ENCODE measurements at places on chromosomes 16 and 17.
A peak's percentile ranks its signal among the peaks of the same experiment; 100 is the strongest.

GRCh38 chr16:31427441-31428278 is 500 bp downstream of the COX6A2 start:
- peak; percentile 83 for DNase-seq

DNA sequence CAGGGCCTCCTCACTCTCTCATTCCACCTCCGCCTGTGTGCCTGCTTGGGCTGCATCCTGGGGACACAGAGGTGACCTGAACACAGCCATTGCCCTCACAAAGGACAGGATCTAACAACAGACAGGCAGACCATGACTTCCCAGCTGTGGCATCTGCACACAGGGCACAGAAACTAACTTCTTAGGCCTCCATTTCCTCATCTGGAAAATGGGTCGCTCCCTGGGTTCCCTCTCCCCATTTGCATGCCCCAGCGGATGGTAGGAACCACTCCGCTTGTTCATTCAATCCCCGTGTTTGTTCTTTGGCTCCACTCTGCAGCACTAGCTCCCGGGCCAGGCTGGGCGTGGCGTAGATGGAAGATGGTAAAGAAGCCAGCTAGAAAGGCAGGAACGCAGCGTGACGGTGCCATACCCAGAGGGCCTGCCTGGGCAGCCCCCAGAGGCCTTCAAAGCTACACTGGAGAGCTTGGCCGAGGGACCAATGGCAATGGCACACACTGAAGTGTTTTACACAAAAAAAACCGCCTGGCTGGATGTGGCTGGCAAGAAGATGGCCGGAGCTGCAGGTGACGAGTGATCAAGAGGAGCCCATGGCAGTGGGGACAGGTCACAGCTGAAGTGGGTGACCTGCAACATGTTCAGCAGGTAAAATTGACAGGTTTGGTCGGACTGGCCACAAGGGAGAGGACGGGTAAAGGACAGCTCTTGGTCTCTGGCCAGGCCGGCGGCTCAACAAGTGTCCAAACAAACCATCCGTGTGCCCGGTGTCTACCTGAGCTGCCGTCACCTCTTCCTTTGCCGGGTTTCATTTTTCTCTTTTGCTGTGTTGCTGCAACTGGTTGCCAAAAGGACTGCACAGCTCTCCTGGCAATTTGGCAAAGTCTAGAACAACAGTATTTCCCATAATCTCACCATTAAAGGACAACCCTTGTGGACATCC is 66.9 kb downstream of the SOCS1 start:
- DNase-seq = no peak

GRCh38 chr17:16377941-16378341 is 3.0 kb upstream of the UBB start:
- DNase-seq = no peak

- no peak for DNase-seq
Measured at GRCh38 chr16:15031179-15031578, 24.7 kb downstream of the NTAN1 start.

DNA sequence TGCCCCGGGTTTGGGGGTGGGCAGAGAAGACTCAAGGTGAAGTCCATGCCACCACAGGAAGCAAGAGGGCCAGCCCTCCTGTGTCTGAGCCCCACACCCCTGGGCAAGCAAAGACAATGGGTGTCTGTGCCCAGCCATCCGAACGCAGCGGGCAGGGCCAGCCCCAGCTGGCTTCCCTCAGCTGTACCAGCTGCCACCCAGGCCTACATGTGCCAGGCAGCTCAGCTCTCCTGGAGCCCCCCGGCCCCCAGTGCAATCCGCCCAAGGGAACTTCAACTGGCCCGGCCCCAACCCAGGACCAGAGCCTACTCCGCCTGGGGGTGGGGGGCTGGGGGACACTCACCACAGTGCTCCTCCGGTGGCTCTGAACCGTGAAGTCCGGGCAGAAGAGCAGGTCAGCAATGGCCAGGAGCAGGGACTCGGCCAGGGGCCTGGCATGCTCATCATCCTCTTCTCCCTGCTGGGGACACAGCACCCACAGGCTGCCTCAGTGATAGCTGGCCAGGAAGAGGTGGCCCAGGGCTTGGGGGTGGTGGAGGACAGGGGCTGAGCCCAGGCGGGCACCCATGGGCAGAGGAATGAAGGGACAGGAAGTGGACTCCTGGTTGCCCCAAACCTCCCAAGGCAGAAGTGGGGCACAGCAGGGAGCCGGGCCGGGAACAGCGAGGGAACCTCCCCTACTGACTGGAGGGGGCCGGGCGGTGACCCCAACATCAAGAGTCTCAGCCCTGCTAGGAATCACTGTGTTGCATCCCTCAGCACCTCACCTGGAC is 9.8 kb downstream of the HID1 start:
- DNase-seq = no peak

DNA sequence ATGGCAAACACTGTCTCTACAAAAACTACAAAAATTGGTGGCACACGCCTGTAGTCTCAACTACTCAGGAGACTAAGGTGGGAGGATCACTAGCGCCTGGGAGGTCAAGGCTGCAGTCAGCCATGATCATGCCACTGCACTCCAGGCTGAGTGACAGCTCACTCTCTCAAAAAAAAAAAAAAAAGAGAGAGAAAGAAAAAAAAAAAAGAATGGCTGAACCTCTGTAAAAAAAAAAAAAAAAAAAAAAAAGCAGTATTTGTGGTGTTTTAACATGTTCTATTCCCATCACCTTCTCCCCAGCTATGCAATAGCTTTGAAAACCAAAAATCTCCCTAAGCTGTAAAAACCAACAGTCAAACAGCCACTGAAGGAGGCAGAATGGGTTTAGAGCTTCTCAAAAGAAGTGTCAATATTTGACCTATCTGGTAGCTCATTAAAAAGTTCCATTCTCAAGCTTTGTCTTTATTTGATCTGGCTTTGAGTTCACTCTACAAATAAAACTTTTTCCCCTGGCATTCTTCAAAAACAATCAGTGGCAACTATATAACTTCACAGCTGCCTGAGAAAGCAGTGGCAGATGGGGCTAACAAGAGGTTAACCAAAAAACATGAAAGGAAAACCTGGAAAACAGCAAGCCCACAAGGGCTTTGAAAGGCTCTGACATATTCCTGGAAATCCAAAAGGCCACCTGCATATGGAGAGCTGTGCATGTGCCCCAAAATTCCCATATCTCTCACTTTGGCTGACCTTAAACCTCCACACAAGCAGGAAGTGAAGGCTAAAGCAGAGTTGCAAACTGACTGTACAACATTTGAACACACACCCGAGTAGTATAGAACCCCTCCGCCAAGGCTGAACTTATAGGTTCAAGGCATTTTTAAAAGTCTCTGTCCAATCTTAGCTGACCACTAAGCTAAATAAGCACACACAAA is 36.0 kb downstream of the USP32 start:
- no peak for DNase-seq

GRCh38 chr16:86403541-86404163 is 106.7 kb upstream of the FOXF1 start:
- no peak for DNase-seq

- no peak for DNase-seq
Measured at GRCh38 chr17:77116371-77116860, 24.4 kb upstream of the SEC14L1 start.

GRCh38 chr16:69393898-69394849 is 8.4 kb upstream of the TERF2 start:
- DNase-seq = no peak

GRCh38 chr17:3032258-3033247 is 30.9 kb downstream of the OR1D5 start:
- DNase-seq = no peak

DNA sequence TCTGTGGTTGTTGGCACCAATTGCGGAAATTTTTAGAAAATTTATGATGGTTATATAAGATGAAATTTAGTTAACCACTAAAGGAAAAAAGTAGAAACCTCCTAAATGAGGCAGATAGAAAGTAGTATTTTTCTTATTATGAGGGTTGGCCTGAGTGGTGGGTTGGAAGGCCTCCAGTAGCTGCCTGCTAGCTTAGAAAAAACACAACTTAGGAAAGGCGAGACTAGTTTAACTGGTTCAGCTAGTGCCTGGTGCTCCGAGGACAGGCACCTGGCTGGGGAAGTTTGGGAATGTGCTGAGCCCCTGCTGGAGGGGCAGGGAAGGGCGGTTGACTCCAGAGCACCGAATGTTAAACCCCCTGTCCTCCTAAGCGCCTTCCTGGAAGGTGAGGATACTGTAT is 19.9 kb downstream of the LDHD start:
- DNase-seq = no peak

GRCh38 chr17:16286947-16287562 is 66.2 kb downstream of the CENPV start:
- no peak for DNase-seq

- DNase-seq = no peak
Measured at GRCh38 chr17:1732241-1732832, 7.8 kb downstream of the WDR81 start.

GRCh38 chr16:11400076-11400475 is 54.8 kb downstream of the RMI2 start:
- DNase-seq = no peak

DNA sequence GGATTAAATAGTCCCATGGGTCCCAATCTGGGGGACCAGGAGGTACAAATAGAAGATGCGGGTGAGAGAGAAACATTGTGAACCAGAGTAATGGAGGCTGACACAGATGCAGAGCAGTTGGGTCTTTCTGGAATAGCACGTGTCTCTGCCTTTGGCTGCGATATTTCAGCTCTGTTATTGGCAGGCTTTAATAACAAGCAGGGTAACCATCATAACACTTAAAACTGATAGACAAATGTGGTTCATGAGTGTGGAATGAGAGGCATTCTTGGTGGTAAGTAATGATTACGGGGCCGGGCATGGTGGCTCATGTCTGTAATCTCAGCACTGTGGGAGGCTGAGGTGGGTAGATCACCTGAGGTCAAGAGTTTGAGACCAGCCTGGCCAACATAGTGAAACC is 110.3 kb downstream of the SNX29 start:
- DNase-seq = no peak

DNA sequence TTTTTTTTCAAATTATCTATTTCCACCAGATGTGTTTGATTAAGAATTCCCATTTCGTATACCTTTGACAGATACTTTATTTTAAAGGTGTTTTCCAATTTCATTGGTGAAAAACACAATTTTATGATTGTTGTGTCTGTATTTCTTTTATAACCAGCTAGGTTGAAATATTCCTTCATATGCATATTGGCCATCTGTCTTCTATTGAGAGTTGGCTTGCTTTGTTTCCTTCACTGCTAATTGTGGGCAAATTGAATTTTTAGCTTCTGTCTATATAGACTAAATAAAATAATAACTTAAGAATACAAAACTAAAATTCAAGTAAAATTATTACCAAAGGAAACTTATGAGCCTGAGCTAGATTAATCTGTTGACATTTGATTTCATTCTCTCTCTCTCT is 1.2 kb upstream of the KRTAP3-3 start:
- no peak for DNase-seq

DNA sequence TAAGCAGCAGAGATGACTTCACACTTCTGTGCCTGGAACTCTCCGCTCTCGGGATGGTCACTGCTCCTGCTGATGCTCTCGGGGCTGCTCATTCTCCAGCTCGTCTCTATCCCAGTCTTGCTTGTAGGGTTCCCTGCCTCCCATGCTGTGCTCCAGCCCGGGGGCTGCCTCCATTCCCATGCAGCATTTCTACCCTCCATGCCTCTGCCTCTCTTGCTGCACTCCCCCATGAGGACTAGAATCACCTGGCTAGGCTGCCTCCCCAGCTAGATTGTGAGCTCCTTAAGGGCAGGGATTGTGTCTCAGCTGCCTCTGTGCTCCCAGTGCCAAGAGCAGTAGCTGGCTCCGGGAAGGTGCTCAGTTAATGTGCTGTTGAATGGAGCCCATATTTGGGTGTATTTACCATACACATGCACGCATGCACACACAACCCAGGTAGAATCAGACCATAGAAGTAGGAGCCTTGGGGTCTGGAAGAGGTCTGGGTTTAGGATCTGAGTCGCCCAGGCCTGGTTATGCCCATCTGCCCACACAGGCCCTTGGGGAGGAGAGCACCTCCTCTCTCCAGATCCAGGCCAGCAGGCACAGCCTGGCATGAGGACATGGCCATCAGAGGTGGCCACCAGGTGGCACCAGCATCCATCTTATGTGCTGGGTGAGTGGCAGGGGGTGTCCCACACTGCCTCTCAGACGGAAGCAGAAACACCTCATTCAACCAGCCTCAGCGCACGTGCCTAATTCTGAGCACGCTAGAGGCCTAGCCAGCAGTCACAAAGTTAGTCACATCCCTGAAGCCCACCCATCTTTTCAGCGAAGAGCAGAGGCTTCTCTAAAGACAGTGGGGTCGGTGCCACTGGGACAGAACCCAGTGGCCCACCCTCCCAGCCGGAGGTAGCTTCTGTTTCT is 9.3 kb downstream of the GIT1 start:
- DNase-seq = peak; percentile 89

DNA sequence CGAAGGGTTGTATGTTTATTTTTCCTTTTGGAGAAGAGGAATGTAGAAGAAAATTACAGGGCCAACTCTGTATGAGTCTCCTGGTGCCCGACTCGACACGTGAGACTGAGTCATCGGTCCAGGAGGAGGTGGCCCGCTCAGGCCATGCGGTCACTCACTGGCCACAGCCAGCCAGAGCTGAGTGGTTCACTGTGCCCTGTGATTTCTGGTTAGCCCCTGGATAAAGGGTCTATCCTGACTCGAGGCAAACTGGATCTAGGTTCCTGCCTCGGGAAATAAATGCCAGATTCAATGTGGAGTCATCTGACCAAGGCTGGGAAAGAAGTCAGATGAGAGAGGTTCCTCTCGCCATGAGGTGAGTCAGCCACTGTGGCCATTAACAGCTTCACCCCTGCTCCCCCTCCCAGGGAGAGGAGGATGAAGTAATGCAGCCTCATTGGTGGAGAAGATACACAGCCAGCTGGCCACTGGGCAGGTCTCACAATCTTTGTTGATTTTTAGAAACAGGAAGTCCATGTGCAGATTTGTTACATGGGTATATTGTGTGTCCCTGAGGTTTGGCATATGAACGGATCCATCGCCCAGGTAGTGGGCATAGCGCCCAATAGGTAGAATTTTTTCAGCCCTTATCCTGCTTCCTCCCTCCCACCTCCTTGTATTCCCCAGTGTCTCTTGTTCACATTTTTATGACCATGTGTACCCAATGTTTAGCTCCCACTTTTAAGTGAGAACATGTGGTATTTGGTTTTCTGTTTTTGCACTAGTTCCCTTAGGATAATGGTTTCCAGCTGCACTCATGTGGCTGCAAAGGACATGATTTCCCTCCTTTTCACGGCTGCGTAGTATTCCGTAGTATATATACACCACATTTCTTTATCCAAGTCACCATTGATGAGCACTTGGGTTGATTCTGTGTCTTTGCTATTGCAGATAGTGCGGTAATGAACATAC is 21.7 kb upstream of the USP36 start:
- no peak for DNase-seq

GRCh38 chr16:15833541-15833940 is 23.3 kb downstream of the MYH11 start:
- DNase-seq = no peak

- DNase-seq = no peak
Measured at GRCh38 chr17:80455336-80455710, 21.1 kb downstream of the NPTX1 start.

DNA sequence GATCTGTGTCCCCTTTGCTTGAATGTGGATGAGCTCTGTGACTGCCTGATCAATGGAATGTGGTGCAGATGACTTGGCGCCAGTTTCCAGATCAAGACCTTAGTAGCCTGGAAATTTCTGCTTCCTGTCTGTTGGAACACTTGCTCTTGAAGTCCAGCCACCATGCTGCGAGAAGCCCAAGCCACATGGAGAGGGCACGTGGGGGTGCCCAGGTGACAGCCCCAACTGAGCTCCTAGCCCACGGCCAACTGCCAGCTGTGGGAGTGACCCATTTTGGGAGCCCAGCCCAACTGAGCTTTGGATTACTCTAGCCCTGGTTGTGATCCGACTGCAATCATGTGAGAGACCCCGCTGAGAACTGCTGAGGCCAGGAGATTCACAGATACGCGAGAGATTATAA is 3.3 kb upstream of the ITGAM start:
- no peak for DNase-seq
